ENCODE measurements at places on chromosomes 16 and 17.
A peak's percentile ranks its signal among the peaks of the same experiment; 100 is the strongest.

DNA sequence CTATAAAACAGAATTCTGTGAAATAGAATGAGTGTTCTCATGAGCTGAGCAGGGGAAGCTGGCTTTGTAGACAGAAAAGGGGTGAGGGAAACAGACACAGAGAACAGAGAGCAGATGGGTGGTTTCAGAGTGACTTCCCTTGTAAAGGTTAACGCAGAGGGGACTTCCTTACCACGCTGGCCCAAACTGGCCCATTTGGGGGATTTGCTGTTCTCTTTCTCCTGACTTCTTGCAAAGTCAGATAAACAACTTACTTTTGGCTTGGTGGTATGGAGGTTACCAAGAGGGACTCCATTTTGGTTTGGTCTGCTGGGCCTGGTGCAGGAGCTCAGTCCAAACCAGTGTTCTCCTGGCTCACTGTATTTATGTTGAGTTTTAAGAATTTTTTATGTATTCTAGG is 48.4 kb downstream of the SEC14L1 start:
- DNase-seq, result no peak

GRCh38 chr17:7916808-7917207 is 719 bp upstream of the RNF227 start:
- DNase-seq, result no peak

DNA sequence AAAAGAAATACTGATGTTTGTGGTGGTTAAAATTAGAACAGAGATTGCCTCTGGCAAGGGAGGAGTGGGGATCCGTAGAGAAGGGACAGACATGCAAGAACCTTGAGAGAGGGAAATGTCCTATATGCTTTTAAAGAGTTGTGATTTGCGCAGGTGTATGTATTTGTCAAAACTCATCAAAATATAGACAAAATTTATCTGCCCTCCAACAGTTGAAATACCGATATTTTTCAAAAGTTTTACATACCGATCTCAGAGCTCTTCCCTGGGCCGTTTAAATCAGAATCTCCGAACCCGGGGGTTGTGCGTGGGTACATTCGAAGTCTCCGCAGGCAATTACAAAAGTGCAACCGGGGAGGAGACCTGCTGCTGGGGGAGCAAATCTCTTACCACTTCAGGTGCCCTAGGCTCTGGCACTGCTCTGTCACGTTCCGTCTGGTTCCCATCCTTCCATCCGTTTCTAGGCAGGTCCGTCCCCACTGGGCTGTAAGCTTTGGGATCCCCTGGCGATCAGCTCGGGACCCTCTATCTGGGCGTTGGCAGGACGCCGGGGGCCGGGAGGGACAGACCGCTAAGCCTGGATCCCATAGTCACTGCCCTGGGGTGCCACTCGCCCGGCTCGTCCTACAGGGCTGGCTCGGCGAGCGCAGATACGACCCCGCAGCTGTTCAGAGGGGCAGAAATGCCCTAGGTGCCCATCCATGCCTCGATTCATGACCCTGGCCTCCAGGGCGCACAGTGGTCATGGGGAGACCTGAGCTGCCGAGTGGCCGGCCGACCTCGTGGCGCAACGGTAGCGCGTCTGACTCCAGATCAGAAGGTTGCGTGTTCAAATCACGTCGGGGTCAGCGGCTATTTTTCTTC is 4.2 kb downstream of the BORCS6 start:
- peak; percentile 79 for DNase-seq

- no peak for DNase-seq
Observed at GRCh38 chr16:12547608-12547922, 256.1 kb downstream of the CPPED1 start.

DNA sequence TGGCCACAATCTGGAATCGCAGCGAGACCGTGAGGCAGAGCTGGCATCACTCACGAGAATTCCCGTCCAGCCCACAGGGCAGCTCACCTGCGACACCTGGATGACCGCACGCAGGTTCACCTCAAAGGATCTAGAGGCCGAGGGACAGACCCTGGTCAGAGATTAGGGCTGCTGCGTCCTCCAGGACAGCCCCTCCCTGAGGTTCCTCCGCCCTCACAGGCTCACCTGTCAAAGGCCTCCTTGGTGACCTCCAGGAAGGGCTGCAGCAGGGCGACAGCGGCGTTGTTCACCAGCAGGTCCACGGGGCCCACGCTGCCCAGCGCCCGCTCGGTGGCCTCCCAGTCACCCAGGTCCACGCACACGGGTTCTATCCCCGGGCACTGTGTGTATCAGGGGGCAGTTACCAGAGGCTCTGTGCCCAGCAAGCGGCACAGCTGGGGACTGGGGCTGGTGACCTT is 834 bp downstream of the DCXR start:
- no peak for DNase-seq

GRCh38 chr17:3870871-3871306 is 22.0 kb downstream of the CAMKK1 start:
- no peak for DNase-seq

- DNase-seq, result peak; percentile 24
Observed at GRCh38 chr16:69329369-69330285, 761 bp downstream of the PDF start.

DNA sequence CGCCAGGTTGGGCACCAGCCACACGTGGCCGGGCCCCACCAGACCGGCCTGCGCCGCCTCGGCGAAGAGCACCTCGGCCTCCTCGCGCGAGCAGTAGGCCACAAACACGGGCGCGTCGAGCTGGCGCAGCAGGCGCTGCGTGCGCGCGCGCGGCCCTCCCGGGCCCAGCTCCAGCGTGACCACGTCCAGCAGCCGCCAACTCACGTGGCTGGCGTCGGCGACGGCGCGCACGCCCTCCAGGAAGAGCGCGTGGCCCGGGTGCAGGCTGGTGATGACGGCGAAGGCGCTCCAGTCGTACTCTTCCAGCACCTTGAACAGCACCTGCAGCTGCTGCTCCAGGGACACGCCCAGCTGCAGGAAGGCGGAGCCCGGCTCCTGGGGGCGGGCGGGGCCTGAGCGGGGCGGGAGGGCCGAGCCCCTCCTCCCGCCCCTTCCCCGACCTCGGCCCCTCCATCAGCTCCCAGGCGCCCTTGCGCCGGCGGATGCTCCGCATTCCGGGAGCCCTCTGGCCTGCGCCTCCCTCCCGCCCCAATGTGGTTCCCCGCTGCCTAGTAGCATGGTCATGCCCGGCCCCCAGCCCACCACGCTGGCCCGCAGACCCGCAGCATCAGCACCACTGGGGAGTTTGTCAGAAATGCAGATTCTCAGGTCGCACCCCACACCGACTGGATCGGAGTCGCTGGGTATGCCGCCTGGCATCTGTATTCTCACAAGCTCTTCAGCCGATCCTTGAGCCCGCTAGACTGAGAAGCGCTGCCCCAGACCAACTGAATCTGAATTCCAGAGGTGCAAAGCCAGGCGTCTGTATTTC is 7.2 kb downstream of the GRIN2C start:
- DNase-seq, result no peak

GRCh38 chr17:9521062-9521461 is 54.6 kb downstream of the STX8 start:
- no peak for DNase-seq

DNA sequence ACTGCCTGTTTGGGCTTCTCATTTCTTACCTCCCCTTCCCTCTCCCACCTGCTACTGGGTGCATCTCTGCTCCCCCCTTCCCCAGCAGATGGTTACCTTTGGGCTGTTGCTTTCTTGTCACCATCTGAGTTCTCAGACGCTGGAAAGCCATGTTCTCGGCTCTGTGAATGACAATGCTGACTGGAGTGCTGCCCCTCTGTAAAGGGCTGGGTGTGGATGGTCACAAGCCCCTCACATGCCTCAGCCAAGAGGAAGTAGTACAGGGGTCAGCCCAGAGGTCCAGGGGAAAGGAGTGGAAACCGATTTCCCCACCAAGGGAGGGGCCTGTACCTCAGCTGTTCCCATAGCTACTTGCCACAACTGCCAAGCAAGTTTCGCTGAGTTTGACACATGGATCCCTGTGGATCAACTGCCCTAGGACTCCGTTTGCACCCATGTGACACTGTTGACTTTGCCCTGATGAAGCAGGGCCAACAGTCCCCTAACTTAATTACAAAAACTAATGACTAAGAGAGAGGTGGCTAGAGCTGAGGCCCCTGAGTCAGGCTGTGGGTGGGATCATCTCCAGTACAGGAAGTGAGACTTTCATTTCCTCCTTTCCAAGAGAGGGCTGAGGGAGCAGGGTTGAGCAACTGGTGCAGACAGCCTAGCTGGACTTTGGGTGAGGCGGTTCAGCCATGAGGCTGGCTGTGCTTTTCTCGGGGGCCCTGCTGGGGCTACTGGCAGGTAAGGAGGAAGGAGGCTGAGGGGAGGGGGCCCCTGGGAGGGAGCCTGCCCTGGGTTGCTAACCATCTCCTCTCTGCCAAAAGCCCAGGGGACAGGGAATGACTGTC is at the start of gene CD68:
CD68 (plus strand) TSS at position 638 of the 833 bp plus-strand sequence; CDS start at position 678, 40 bp downstream.
- DNase-seq, result peak; percentile 62

- no peak for DNase-seq
Observed at GRCh38 chr16:69315486-69316311, 4.5 kb downstream of the VPS4A start.

DNA sequence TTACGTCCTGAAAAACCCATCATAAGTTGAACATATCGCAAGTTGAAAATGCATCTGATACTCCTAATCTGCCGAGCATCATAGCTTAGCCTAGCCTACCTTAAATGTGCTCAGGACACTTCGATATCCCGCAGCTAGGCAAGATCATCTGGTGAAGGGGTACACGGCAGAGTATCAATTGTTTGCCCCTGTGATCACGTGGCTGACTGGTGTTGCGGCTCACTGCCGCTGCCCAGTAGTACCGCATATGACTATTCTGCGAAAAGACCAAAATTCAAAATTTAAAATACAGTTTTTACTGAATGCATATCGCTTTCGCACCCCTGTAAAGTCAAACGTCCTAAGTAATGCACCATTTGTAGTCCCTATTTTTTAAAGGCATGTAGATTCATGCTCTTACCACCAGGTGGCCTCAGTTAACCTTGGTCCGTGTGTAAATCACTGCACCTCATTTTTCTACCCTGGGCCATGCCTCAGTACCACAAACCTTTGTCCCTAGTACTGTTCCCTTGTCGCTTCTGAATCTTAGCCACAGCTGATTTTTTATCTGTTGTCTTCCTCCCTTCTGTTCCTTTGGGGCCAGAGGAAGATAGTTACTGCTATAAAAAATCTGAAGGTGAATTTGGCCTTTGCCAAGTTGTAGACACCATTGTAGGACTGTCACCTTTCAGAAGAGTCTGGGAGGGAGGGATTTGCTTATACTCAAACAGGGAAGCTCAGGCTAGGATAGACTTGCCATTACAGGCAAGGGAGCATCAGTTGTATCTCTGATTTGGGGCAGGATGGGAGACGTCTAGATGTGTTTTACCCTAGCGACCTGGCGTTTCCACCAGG is 34.4 kb downstream of the WWP2 start:
- no peak for DNase-seq

- DNase-seq, result no peak
Observed at GRCh38 chr17:49229805-49230600, 584 bp downstream of the PHOSPHO1 start.

GRCh38 chr17:2283302-2283701 is 20.3 kb downstream of the SMG6 start:
- no peak for DNase-seq

DNA sequence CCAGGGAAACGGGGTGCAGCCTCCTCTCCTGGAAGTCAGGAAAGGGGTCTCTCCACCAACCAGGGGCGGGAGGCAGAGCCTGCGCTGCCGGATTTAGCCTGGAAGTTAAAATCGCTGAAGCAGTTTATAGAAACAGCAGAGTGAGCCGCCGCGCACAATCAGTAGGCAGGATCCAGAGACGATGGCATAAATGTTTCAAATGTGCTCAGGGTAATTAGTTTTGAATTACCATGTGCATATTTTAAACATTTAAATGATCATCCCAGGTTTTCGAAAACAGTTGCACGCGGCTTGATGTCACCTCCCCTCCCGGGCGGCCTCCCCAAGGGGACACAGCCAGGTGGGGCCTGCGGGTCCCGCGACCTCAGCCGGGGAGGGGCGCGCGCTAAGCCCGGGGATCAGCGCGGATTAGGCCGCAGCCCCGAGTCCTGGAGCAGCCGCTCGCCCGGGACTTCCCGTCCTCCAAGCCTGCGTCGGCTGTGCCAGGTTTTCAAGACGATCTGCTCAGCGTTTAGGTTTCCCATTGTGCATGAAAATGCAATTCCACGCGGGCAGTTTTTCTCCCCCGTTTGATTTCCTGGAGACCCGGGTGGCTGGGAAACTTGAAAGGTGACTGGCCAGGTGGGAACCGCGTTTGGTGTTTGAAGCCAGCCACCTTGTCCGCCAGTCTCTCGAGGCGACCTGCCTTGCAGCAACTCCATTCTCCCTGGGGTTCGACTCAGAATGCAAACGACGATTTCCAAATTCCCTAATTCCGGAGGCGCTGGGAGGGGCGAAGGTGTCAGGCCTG is 78.3 kb downstream of the RPA1 start:
- no peak for DNase-seq

DNA sequence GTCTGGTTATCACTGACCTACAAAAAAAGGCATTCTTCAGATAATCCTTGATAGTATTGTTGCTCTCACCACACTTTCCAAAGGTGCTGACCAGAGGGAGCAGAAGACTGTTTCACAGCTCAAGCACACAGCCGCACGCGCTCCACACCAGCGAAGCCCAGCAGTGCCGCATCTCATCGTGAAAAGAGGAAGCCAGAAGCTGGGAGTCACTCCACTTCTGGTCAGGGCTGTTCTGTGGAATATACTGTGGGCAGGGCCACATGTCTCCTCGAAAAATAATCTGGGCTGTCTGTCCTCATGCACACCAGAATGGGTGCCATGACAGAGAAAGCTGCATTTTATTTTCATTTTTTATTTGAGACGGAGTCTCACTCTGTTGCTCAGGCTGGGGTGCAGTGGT is 7.3 kb upstream of the PRSS36 start:
- no peak for DNase-seq

GRCh38 chr16:4200000-4200780 is 41.7 kb downstream of the SRL start:
- no peak for DNase-seq

DNA sequence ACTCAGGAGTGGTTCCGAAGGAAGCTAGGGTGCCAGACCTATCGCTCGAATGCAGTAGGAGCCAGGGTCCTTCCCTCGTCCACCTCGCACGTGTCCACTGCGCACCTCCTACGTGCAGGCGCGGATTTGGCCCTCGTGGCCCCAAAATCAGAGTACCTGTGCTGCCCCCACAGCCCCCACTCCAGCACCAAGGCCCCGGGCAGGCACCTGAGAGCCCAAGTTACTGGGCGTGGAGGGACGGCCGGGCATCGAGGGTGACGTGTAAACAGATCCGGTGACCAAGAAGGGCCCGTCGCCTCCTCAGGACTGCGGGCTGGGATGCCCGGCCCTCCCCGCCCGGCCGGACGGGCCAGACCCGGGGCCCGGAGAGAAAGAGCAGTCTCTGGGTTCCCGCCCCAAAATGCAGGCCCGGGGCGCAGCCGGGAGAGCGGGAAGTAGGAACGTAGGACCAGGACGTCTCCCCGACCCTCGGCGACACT is 492 bp downstream of the SLC25A39 start:
- no peak for DNase-seq

GRCh38 chr17:3659541-3660111 is 8.8 kb downstream of the TAX1BP3 start:
- no peak for DNase-seq

DNA sequence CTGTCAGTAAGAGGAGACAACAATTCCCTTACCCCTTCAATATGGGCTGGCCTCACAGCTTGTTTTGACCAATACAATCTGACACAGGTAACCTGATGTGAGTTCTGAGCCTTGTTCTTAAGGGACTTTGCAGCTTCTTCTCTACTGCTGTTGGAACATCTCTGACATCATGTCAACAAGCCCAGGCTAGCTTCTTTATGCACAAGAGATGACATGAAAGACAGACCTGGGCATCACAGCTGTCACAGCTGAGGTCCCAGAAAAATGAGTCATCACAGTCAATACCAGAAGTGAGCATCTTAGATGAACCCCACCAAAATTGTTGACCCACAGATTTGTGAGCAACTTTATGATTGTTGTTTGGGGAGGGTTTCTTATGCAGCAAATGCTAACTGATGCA is 431.7 kb upstream of the PSMD7 start:
- DNase-seq, result no peak

GRCh38 chr17:79171188-79171587 is 96.6 kb downstream of the ENGASE start:
- no peak for DNase-seq
